GM12864 (cell line): ENCODE measurements at places on chromosomes 7 and 10.

DNA sequence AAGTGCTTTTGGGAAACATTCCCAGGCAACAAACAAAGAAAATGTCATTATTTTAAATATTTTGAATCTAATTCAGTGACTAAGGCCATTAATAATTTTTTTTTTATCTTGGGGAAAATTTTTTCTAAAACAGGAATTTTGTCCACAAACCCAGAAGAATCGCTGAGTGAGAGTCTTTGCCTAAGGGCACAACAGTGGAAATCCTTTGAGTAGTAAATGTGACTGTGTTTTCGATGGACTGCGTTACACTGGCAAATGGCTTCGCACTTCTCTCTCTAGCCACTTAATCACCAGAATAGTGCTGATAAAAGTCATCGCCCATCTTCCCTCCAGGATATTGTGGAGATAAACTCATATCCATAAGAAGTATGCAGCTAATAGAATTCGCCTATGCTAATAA is 430.3 kb upstream of the AKR1E2 start:
- no peak for DNase-seq

- DNase-seq: no peak
These were observed 36.3 kb upstream of the TCF7L2 start for GRCh38 chr10:112913661-112914287.

- no peak for DNase-seq
These were observed 1.9 kb upstream of the HOXA5 start for GRCh38 chr7:27145165-27145913.

- DNase-seq: no peak
These were observed 30.2 kb upstream of the PDE1C start for GRCh38 chr7:32100407-32100907.

GRCh38 chr7:133827707-133828623 is 299.2 kb upstream of the LRGUK start:
- DNase-seq: no peak

DNA sequence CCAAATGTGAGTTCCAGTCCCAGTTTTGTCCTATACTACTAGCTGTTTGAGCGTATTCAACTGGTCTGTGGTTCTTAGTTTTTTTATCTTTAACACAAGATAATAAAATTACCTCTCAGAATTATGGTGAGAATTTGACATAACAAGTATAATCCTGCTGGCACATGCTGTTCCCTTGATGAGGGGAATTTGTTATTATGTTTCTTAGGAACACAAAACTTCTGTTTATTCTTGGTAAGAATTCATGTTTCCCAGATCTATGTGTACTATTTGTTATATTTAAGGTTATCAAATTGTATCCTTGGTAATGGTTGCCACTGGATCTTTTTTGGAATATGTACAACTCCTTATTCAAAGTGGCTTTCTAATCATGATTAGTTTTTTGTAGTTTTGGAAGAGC is 335.6 kb downstream of the ADK start:
- DNase-seq: no peak

DNA sequence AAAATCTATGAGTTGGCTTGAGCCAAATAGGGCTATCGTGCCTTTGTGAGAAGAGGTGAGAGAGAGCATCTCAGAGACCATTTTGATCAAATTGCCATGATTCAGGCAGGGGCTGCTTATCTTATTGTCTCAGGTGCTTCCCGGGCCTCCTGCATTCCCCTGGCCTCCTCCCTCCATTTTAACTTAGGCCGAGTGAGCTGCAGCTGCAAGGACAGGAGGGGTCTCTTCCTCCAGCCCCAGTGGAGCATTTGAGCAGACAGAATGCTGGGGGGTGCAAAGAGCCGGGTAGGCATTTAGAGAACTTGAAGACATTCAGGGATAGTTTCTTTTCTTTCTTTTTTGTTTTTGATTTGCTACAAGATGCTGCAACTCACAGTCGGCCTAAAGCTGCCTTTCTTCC is 59.0 kb downstream of the BUB3 start:
- no peak for DNase-seq

GRCh38 chr7:81525841-81526240 is 244.0 kb downstream of the HGF start:
- no peak for DNase-seq

GRCh38 chr7:44150966-44151941 is 10.1 kb upstream of the MYL7 start:
- no peak for DNase-seq

GRCh38 chr7:138797715-138798320 is at the start of the genes ATP6V0A4 and TMEM213:
Gene ATP6V0A4, minus strand, starts transcription at chr7:138798196. Its CDS starts 26,949 bp downstream, at chr7:138771247.
Gene TMEM213, plus strand, starts transcription at chr7:138797994. Its CDS starts 111 bp downstream, at chr7:138798105.
- no peak for DNase-seq

- DNase-seq: no peak
These were observed 1.0 kb upstream of the LYZL2 start for GRCh38 chr10:30630571-30630970.

GRCh38 chr10:11134411-11134810 is 116.7 kb downstream of the CELF2 start:
- DNase-seq: no peak

DNA sequence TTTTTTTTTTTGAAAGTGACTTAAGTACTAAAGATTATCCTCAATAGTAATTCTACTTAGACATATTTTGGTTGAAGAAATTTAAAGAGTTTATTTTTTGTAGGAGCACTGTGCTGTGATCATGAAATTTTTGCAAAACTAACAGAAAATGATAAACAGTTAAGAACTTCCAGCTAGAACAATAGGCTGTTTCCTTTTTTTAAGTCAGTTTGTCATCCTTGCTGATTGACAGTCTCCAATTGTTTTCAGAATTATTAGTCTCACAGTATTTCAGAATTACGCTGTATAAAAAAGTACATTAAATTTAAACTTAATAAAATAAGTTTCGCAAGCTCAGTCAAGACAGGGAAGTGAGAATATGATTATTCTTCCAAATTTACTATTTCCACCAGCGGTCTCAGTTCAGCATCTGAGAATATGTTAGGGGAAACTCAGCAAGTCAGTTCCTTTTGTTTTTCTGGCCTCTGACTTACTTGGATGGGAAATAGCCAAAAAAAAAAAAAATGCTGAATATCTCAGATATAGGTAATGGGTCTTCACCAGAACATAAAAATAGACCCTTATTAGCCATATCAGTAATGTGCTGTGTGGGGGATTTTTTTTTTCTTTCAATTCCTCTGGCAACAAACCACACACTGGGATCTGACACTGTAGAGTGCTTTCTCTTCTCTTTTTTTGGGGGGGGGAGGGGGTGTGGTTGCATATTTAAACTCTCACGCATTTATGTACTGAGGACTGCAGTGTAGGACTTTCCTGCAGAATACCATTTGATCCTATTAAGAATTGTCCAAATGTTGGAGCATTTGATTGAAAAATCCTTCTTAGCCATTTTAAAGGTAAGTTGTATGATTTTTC is at the start of gene CD36:
CD36 (plus strand) TSS at position 732 of the 855 bp plus-strand sequence. CDS start 8,099 bp downstream, outside the sequence.
- peak; percentile 39 for DNase-seq

GRCh38 chr10:18563003-18563726 is 88.2 kb downstream of the NSUN6 start:
- no peak for DNase-seq

DNA sequence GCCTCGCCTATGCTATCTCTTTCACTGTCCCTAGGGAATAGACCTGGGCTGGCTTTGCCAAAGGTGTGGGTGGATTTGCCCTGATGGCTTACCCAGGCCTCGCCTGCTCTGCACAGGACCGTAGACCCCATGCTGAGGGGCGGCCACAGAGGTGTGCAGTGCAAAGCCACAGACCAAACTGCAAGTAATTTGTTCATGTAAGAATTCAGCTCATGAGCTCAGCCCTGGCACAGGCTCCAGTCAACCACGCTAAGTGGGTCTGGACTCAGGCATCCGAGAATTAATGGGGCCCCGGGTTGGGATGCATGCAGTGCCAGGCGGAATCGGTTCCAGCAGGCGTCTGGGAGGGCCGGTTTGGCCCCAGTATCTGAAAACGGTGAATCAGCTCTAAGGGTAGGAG is 445.2 kb downstream of the DNAJB6 start:
- DNase-seq: no peak

GRCh38 chr7:16651396-16652239 is 5.6 kb downstream of the BZW2 start:
- no peak for DNase-seq

DNA sequence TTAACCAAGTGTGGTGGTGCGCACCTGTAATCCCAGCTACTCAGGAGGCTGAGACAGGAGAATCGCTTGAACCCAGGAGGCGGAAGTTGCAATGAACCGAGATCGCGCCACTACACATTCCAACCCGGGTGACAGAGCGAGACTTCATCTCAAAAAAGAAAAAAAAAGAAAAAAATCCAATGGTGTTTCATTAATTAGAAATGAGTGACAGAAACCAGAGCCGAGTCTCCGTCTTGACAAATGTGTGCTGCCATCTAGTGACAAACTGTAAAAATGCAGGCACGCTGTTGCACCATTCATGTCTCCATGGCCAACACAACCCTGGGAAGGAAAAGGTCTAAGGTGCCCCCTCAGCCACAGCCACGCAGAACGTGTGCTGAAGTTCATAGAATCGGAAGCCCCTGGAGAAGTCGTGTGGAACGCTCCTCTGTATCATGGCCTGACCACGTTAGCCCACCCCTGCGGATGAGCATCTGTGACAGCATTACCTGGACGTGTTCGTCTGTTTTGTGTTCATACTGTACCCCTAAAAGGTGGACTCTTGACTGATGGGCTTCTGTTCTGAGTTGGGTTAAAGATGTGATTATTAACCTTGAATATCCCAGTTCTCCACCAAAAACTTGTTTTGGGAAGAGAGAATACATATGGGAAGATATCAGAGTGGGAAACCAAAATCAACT is 94.9 kb downstream of the LYZL2 start:
- DNase-seq: no peak

GRCh38 chr7:116087984-116088383 is 57.4 kb upstream of the TFEC start:
- DNase-seq: no peak

GRCh38 chr7:112073530-112073929 is 132.7 kb downstream of the DOCK4 start:
- DNase-seq: no peak

- no peak for DNase-seq
These were observed 26.6 kb downstream of the TET1 start for GRCh38 chr10:68586606-68587305.

DNA sequence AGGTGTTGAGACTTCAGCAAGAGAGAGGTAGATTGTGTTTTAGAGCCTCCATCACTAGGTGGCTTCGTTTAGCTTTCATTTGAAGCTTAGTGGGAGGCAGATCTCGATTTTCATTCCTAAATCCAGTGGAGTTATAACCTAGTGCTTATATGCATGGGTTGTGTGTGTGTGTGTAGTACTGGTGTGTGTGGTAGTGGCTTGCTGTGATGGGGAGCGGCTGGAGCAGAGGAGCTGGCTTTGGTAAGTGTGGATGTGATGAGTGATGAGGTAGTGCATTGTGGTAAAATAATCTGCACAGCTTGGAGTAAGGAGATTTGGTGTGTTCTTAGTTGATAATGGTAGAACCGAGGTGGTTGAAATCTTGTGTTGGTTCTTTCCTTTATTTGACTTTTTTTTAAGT is 43.2 kb downstream of the AP3M1 start:
- no peak for DNase-seq

- DNase-seq: no peak
These were observed 89.8 kb upstream of the AKR1E2 start for GRCh38 chr10:4736183-4736582.

DNA sequence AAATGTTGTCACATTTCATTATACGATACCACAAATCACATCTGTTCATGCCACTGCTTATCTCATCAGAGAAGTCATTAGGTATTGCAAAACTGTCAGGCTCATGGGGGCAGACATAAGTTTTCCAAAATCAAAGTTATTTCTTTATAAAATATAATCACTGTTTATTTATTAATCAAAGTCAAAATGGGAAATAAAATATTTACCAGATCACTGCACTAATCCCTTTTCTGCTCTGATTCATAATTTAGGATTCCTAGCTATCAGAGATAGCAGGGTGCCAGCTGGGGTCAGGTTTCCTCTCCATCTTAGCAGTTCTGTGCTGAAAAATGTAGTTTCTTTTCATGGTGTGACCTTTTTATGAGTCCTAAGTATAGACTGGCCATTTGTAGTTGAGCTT is 117.7 kb upstream of the LANCL2 start:
- no peak for DNase-seq

- DNase-seq: no peak
These were observed 90.5 kb downstream of the RNF216 start for GRCh38 chr7:5690931-5691473.

- no peak for DNase-seq
These were observed 568.7 kb downstream of the ETV1 start for GRCh38 chr7:13420726-13421125.

- DNase-seq: no peak
These were observed 138.6 kb downstream of the NRF1 start for GRCh38 chr7:129750091-129750490.

- DNase-seq: no peak
These were observed 180.2 kb upstream of the TPK1 start for GRCh38 chr7:145016068-145016467.

DNA sequence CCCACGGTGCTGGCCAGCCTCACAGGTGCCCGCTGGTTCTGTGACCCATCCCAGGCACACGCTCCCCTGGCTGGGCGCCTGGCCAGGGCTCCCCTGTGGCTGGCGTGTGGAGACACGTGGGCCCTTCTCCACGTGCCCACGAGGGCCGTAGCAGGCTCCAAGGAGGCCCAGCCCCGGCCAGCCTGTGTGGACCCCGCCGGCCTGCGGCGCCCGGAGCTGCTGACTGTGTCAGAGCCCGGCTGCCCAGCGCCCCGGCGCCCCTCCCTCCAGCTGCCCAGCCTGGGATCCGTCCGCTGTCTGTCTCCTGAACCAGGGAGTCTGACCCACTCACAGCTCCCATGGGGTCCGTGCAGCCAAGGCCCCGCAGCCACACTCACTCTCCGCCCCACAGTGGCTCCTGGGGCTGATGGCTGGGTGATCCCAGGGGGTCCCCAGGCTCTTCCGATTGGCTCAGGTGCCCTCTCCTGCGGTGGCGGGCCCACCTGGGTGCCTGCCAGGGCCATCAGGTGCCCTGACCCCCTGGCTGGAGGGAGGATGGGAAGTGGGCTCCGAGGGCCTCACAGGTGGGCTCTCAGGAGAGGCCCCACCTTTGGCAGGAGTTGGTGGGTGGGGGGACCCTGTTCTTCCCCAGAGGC is 9.6 kb downstream of the TMEM184A start:
- no peak for DNase-seq

DNA sequence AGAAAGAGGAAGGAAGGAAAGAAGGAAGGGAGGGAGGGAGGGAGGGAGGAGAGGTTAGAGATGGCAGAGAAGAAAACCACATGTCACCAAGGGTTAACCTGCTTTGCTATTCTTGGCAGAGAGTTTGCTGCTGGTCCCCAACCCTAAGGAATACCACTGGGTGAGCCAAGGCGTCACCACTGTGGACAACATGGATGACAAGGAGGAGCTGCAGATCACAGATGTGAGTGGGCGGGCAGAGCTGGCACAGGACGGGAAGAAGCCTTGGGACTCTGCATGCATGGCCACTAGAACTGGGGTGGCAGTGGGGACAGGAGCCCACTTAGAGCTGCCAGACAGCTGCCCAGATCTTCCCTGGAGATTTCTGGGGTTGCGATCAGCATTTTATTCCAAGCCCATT is 17.2 kb upstream of the MYH16 start:
- no peak for DNase-seq
